ENCODE measurements at places on chromosomes 1 and 21.

DNA sequence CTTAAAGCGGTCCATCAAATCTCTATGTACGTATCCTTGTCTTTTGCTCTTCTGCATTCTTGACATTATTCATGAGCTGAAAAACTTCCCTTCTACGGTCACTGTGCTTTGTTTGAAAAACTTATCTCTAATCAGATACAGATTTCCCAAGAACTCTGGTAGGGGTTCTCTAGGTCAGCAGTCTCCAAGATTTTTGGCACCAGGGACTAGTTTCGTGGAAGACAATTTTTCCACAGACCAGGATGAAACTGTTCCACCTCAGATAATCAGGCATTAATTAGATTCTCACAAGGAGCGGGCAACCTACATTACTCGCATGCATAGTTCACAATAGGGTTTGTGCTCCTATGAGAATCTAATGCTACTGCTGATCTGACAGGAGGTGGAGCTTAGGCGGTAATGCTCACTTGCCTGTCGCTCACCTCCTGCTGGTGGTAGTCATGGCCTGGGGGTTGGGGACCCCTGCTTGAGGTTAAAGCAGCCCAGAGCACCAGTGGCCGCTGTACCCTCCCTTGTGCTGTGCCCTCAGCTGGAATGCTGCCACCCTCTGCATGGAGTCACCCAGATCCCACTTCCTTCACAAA lies 30.8 kb downstream of the AK2 start:
- DNase-seq = no peak

- no peak for DNase-seq
These were observed 659 bp downstream of the FAF1 start for GRCh38 chr1:50959303-50959912.

DNA sequence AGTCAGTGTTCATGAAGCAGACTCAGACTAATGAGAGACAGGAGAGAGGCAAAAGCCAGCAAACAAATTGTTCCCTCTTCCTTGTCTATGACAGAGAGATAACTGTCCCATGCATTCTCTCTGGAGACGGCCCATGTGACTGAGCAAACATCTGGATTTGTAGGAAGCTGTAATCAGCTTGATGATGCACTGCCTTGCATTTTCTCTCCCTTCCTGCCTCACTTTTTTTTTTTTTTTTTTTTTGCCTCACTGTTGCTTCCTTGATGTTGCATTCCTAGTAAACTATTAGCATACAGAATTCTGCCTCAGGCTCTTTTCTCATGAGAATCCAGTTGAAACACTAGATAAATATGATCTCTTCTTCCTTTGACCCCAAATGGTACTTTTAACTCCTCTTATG lies 134.5 kb downstream of the HHIPL2 start:
- DNase-seq = no peak

DNA sequence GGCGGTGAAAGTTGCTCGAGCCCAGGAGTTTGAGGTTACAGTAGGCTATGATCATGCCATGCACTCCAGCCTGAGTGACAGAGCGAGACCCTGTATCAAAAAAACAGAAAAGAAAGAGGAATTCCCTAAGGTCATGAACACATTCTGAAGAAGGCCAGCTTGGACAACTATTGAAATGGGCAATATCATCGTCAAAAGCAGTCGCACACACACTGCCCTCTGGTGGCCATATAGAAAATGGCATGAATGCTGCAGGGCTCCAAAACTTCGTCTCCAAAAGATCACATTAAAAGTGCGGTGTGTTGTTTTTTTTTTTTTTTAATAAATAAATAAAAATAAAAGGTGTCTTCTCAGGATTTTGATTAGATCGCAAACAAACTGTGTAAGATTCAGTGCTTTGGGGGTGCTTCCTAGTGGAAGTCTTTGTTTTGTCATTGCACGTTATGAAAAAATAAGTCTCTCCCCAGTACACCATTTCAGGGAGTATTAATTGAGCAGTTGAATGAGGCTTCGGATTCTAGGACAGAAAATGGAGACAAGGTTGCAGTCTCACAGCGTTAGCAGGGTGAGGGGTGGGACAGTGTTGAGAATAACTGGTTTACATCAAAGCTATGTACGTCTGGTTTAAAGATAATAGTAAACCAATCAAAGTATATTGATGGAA lies 87.5 kb upstream of the FMN2 start:
- DNase-seq = no peak

Measured in left renal pelvis (tissue), 4 donors.